A673 (cell line): ENCODE measurements at places on chromosomes 7 and 10.

- no peak for DNase-seq
Measured at GRCh38 chr7:47576866-47577306, 5.0 kb downstream of the TNS3 start.

DNA sequence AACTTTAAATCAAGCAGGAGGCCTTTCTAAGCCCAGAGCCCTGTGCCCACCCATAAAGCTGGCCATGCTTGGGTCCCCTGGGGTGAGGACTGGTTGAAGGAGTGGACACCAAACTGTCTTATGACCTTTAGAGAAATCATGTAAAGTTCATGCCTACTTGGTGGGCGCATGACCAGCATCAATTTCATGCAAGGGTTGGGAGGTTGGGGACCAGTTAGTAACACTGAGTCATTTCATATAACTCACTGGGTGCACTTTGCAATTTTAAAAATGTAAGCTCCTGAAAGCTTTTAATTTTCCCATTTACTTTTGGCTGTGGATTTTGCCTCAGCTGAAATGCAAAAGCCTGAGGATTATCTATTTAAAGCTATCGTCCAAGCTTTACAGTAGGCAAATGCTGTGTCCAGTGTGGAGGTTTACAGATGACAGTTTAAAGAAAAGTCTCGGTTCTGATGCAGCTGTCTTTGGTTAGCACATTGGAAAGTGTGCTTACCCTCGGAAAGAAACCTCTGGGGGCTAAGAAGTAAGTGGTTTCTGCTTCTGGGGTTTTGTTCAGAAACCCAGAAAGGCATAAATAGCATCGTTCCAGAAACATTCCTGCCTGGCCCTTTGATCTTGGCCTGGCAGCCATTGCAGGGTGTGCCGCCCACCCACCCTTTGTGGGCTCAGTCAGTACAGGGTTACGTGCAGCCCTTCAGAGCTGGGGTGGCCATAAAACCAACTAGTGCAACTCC is 48.8 kb upstream of the CHST15 start:
- no peak for DNase-seq

DNA sequence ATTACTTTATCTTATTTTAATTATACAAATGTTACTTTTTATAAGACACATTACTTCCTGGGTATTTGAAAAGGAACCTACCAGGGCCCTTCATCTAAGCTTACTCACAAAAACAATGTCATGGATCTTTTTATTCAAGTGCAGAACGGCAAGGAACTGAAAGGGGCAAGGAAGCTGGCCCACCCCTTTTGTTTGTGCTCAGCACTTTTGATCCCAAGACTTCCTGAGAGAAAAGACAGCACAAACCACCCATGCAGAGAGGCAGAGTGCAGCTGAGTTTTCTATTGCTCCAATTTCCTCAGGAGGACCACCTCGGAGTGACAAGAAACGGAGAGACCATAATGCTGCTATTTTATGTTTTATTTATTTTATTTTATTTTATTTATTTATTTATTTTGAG is 232.0 kb upstream of the NRP1 start:
- DNase-seq, result no peak

DNA sequence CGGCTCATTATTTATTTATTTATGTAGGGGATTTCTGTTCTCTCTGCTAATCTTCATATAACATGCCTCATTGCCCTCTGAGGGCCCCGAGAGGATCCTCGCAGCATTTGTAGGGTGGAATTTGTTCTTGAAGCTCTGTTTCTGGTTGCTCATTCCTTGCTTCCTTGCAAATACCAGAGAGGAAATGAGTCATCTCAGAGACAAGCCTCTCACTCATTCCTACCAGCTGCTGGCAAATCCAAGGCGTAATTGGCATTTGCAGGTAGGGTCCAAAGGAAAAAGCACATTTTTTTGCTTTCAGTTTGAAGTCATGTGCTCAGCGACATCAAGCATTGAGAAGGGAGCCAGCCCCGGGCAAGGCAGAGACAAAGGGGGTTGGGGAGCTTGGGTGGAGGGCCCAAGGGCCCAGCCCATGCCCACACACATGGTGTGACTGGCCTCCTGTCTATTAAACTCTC is 501.6 kb downstream of the GALNT17 start:
- peak; percentile 25 for DNase-seq

- DNase-seq, result no peak
Measured at GRCh38 chr7:155868955-155869783, 56.9 kb upstream of the SHH start.

DNA sequence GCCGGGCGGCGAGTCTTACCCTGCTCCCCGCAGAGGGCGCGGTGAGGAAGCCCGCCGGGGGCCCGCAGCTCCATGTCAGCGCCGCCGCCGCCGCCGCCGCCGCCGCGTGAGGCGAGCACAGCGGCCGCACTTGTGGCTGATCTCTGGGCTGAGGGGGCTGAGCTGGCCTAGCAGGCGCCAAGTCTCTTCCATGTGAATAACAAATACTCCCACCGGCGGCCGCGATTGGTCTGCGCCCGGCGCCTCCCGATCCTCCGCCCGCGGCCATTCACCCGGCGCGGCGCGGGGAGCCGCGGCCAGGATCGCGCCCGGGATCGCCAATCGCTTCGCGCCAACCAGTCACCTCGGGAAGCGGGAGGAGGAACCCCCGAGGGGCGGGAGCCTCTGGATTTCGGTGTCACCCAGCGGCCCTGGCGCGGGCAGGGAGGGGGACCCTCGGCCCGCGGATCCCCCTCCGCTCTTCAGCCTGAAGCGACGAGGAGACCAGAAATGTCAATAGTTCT is at the start of gene GRM8:
Gene GRM8 (minus strand): TSS at position 164 of the 503 bp plus-strand sequence.
- peak; percentile 43 for DNase-seq

DNA sequence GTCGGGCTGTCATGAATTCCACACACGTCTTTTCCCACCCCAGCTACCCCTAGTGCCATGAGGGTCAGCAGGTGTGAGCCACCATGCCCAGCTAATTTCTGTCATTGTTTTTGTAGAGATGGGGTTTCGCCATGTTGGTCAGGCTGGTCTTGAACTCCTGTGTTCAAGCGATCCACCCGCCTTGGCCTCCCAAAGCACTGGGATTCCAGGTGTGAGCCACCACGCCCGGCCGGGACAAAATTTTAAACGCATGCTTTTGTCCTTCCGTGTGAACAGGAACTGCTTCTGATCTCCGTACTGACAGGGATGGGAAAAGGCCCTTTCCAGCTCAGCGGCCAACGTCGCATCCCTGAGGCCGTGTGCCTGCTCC is 15.6 kb upstream of the ZFAND2A start:
- DNase-seq, result no peak

- DNase-seq, result no peak
Measured at GRCh38 chr10:3330663-3331062, 158.1 kb upstream of the PITRM1 start.

GRCh38 chr7:80134115-80134535 is 506 bp upstream of the GNAI1 start:
- DNase-seq, result no peak

DNA sequence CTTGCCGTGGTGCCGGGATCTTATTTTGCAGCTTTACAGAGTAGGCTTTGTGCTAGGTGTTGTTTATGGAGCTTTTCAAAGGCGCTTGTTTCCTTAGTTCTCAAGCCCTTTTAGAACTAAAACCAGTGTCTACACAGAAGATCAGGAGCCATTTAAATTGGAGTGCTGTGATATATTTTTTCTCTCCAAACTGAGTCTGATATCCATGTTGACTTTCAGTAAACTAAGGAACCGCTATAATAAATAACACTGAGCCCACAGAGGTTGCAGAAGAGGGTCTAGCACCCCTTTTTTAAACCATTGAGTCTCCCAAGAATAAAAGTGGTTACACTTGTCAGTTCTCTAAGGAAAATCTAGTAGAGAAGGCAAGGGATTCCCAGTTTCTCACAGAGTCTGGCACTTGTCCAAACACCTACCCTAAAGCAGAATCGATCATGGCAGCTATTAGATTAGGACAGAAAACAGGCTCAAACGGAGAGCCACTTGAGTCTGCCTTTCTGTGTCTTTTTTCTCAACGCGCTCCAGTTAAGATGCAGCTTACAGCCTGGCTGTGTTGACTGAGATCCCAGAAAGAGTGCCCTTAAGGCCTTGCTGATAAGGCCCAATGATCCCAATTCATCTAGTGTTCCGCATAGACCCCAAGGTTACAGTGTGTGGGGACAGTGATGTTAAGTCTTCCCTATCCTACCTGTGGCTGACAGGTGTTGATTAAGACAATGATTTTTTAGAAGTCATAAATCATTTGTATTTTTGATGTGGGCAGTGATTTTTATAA is 804 bp downstream of the TMEM106B start:
- DNase-seq, result peak; percentile 17

DNA sequence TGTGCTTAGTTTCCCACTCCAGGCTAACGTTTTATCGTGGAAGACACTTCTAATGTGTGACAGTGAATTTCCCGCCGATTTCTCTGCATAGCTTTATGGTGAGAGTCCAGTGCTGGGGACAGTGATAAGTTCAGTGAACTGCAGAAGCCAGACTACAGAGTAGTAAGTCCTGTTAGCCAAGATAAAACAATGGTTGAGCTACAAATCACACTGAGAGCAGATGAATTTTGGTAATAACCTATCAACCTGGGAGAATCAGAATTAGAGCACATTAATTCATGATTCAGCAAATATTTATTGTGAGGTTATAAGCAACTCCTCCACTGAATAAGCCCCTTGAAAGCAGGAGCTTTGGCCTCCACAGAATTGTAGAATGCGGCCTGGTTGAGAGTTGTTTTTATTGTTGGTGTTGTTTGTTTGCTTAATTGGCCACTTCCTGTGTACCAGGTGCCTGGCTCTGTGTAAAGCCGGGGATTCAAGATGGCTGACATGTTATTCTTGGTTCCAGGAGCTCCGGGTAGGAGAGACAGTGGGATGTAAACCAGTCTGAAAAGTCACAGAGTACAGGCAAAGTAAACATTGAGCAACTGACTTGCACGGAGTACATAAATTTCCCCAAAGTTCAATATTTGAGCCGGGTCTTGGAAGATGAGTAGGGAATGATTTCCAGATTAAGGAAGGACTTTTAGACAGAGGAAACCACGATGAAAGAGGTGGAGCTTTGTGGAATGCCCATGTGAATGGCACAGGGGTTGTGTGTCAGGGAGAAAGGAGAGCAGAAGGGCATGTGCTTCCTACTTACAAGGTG is 112.7 kb downstream of the SNX10 start:
- no peak for DNase-seq

- DNase-seq, result no peak
Measured at GRCh38 chr10:71868192-71868697, 17.2 kb upstream of the PSAP start.

GRCh38 chr7:80060218-80060806 is 74.3 kb upstream of the GNAI1 start:
- DNase-seq, result peak; percentile 77

- no peak for DNase-seq
Measured at GRCh38 chr7:25842201-25842733, 309.7 kb upstream of the NFE2L3 start.

GRCh38 chr7:50190776-50191175 is 97.7 kb upstream of the ZPBP start:
- DNase-seq, result no peak

- DNase-seq, result peak; percentile 54
Measured at GRCh38 chr10:16545116-16545736, 23.5 kb upstream of the C1QL3 start.

GRCh38 chr10:114486938-114487814 is 82.9 kb upstream of the AFAP1L2 start:
- no peak for DNase-seq

GRCh38 chr10:93300981-93301380 is 181.2 kb downstream of the MYOF start:
- DNase-seq, result no peak

DNA sequence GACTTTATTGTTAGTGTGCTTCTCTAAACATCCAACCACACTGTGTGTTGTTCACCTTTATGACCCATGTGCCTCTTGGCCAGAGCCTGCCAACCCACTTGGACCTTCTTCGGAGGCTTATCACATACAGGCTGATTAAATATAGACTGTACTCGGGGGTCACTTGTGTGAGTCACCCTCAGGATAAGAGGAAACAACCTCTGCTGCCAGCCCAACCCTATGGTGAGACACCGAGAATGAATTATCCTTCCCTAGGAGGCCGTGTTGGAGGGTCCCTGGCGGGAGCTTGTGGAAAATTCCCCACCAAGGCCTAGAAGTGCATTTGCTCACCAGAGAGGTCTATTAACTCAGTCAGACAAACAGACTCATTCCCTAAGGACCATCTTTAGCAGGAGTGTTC is 63.0 kb downstream of the FAS start:
- DNase-seq, result no peak

- DNase-seq, result no peak
Measured at GRCh38 chr7:27750316-27750715, 10.4 kb downstream of the TAX1BP1 start.

GRCh38 chr10:4331150-4331549 is 494.9 kb upstream of the AKR1E2 start:
- DNase-seq, result no peak

DNA sequence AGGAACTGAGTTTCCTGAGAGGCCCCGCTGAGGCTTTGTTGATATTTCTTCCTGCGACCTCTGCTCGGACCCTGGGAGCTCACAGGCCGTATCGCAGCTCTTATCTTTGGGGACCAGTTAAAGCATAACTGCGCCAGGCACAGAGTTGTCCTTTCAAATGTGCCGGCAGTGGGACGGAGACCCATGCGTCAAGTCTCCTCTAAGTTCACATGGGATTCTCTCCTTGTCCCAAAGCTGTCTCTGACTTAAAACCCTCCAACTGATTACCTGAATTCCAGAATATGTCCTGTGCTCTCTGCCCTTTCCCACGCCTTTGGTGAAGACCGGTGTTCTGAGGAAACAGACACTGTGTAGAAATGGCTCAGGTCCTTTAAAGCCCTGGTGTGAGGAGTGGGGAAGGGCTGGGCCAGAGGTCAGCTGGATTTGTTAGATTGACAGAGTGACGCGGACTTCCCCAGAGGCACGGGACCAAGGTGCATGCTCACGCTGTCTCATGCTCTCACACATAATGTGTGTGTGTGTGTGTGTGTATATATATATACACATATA is 169.8 kb downstream of the EGFR start:
- no peak for DNase-seq

GRCh38 chr10:17453373-17454091 is 863 bp downstream of the ST8SIA6 start:
- peak; percentile 61 for DNase-seq

- DNase-seq, result no peak
Measured at GRCh38 chr7:54780490-54780889, 21.5 kb upstream of the SEC61G start.

DNA sequence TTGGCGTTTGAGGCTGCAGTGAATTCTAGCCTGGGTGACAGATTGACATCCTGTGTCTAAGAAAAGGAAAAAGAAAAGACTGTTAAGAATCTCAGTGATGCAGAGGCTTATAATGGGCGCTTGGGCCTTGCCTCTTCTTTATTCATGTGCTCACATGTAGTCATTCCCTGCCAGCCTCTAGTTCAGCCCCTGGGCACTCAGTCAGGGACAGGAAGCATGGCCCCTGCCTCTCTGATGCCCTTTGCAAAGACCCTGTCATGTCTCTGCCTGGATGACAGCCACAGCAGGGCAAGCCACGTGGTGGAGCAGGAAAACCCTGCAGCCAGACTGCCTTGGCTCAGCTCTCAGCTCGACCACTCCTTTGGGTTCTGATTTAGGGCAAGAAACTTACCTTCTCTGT is 368.9 kb downstream of the RPS24 start:
- peak; percentile 14 for DNase-seq
